ENCODE measurements at places on chromosomes 7 and 10. TPM values are rescaled to one million over a fixed set of nuclear protein-coding genes. Genes with fewer than 3 reads are reported as not detected.

TAS2R5 gene
- 0.16 TPM for total RNA-seq

AMPH gene
- 1.1 TPM for total RNA-seq

RADIL gene
- total RNA-seq = 8.8 TPM

SHH gene
- not detected for total RNA-seq

ZNF783 gene
- 4.9 TPM for total RNA-seq

Data from cardiac atrium fibroblast (primary cell).